Type B pancreatic cell (in vitro differentiated cells): ENCODE measurements at places on chromosomes 1 and 21. TPM values are rescaled to one million over a fixed set of nuclear protein-coding genes. Genes with fewer than 3 reads are reported as not detected.

The BEST4 gene
- total RNA-seq, result 0.48 and 0.99 TPM in 2 replicates

The ZNF670 gene
- total RNA-seq, result 6.6 and 8.5 TPM in 2 replicates

The LRRC53 gene
- total RNA-seq, result not detected in 2 replicates

The AGMAT gene
- total RNA-seq, result 5.4 and 7.2 TPM in 2 replicates

The RGS8 gene
- 0.33 and 1.1 TPM in 2 replicates for total RNA-seq

The DMBX1 gene
- total RNA-seq, result 0.10 TPM in 1 of 2 replicates, not detected in the other

The LRRC71 gene
- total RNA-seq, result 0.58 TPM in 1 of 2 replicates, not detected in the other

The LENEP gene
- 0.52 and 1.1 TPM in 2 replicates for total RNA-seq

The GBP6 gene
- 0.14 and 0.29 TPM in 2 replicates for total RNA-seq

The AMY1C gene
- total RNA-seq, result not detected in 2 replicates

The SMIM12 gene
- total RNA-seq, result 39.0 and 45.6 TPM in 2 replicates

The NBPF6 gene
- total RNA-seq, result not detected in 2 replicates

The OR2T2 gene
- not detected in 2 replicates for total RNA-seq

The CAMK1G gene
- 2.0 and 9.4 TPM in 2 replicates for total RNA-seq

The GNAT2 gene
- total RNA-seq, result not detected in 2 replicates

The ESPN gene
- total RNA-seq, result 13.8 and 15.6 TPM in 2 replicates

The ASCL5 gene
- total RNA-seq, result not detected in 2 replicates

The CD52 gene
- 0.75 and 0.93 TPM in 2 replicates for total RNA-seq

The CDA gene
- total RNA-seq, result 1.5 and 3.0 TPM in 2 replicates

The TRMT13 gene
- 13.9 and 25.1 TPM in 2 replicates for total RNA-seq

The RAVER2 gene
- total RNA-seq, result 26.5 and 28.0 TPM in 2 replicates

The LCE6A gene
- not detected in 2 replicates for total RNA-seq

The GCLM gene
- 16.6 and 34.2 TPM in 2 replicates for total RNA-seq

The FHAD1 gene
- 0.93 and 3.8 TPM in 2 replicates for total RNA-seq

The KIF26B gene
- total RNA-seq, result 6.1 and 22.1 TPM in 2 replicates
